ENCODE measurements at places on chromosomes 5 and 9. TPM values are rescaled to one million over a fixed set of nuclear protein-coding genes. Genes with fewer than 3 reads are reported as not detected.

LCN15 gene
- total RNA-seq: not detected

CAMK2A gene
- total RNA-seq: not detected

FOXD4L6 gene
- total RNA-seq: not detected

ADAMTS12 gene
- total RNA-seq: 1.1 TPM

JADE2 gene
- 9.9 TPM for total RNA-seq

GPX3 gene
- total RNA-seq: 288 TPM

PHYHD1 gene
- total RNA-seq: 14.0 TPM

UBTD2 gene
- 9.8 TPM for total RNA-seq

HACD4 gene
- 0.62 TPM for total RNA-seq

NR3C1 gene
- total RNA-seq: 41.9 TPM

KIAA0825 gene
- total RNA-seq: 3.2 TPM

INSL6 gene
- total RNA-seq: not detected

NEUROG1 gene
- total RNA-seq: not detected

ALDOB gene
- total RNA-seq: 3,317 TPM

PCDHGA11 gene
- total RNA-seq: 0.88 TPM

SLC6A7 gene
- not detected for total RNA-seq

TRPM3 gene
- 0.26 TPM for total RNA-seq

MARCHF11 gene
- not detected for total RNA-seq

NR5A1 gene
- total RNA-seq: 0.26 TPM
